Activated CD4-positive, CD25-positive, alpha-beta regulatory T cell (primary cell): ENCODE measurements at places on chromosomes 16 and 17.

GRCh38 chr16:82979406-82980111 is 352.8 kb downstream of the CDH13 start:
- no peak for DNase-seq

- no peak for DNase-seq
Observed at GRCh38 chr16:8869212-8869987, 594 bp upstream of the CARHSP1 start.

- DNase-seq, result peak; percentile 65
Observed at GRCh38 chr17:81487487-81488275, 24.9 kb downstream of the ACTG1 start.

DNA sequence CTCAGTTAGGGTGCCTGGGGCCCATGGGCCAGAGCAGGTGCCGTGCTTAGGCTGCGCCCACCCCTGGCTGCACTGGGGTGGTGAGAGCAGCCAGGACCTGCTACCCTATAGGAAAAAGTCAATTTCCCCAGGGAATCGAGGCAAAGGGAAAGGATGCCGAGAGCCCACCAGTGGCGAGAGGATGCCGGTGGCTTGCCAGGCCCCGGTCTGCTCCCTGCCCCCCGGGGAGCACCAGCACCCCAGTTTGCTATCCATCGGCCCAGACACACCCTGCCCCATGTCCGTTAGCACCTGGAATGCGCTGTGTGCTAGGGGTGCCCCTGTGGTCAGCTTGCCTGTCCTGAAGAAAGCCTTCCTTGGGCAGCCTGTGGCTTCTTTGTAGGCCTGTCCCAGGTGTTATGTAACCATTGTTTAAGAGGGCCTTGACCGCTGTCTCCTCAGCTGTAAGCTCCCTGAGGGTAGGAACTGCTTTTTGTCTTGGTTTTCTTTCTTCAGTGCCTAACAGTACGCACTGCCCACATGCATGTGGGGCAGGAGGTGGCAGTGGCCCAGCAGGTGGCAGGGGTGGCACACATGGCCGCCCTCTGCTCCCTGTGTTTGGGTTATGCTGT is 40.8 kb downstream of the NT5M start:
- DNase-seq, result no peak

GRCh38 chr16:27718201-27719105 is 168.5 kb downstream of the KATNIP start:
- DNase-seq, result no peak

- DNase-seq, result no peak
Observed at GRCh38 chr17:7873051-7873450, 15.2 kb downstream of the CYB5D1 start.

DNA sequence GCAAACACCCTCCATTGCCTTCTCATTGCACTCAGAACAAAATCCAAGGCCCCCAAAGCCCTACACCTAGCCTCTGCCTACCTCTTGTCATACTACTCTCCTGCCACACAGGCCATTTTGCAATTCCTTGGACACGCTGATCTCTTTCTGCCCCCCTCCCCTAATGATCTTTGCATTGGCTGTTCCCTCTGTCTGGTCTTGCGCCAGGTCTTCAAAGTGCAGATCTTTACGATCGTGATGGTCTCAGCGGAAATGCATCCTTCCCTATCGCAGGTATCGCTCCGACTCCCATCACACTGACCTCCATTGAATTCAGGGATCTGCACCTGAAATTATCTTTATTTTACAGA is 777 bp upstream of the MOSMO start:
- no peak for DNase-seq

- DNase-seq, result no peak
Observed at GRCh38 chr17:2075336-2076086, 20.6 kb downstream of the HIC1 start.

- DNase-seq, result no peak
Observed at GRCh38 chr17:6427279-6427781, 7.6 kb downstream of the AIPL1 start.

DNA sequence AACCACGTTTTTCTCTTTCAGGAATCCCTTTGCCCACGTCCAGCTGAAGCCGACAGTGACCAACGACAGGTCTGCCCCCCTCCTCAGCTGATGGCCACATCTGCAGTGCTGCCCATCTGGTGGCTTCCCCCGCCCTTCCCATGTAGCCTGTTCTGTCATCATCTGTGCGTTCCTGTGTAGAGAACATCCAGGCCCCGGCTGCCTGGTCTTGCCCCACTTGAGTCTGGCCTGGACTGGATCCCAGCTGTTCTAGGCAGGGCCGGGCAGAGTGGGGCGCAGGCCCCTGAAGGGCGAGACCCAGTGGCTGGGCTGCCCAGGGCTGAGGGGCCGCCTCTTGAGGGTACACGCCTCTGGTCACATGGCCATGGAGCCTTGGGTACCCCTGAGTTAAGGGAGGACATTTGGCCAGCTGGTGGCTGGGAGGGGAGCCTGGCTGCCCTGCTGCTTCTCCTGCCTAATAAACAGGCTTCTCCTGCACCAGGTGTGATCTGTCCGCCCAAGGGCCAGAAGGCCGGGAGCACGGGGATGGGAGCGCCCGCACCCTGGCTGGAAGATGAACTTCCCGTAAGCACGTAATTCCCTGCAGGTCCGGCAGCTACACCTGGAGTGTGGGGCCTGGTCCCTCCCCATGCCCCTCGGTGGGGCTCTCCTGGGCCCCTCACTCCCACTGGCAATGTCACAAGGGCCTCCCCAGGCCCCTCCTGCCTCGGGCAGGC is 49.4 kb upstream of the PVALEF start:
- no peak for DNase-seq

- no peak for DNase-seq
Observed at GRCh38 chr16:57137566-57138273, 45.3 kb downstream of the CPNE2 start.

- no peak for DNase-seq
Observed at GRCh38 chr16:1775846-1776671, 3.1 kb upstream of the MRPS34 start.

DNA sequence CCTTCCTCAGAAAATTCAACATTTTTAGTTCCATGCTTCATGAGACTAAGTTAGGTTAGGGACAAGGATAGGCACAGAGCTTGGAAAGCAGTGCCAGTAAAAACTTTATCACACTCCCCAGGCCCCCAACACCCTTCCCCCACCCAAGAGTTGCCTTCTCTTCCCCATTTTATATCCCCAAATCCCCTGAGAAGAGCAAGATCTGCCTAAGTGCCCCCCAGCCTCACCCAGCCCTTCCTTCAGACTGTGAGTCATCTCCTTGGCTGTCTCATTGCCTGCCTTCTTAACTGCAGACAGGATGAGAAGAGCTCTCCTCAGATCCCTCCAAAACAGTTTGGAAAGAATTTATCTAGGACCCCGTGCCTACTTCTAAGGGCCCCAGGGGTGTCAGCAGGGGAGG is 55.8 kb downstream of the NEUROD2 start:
- DNase-seq, result no peak

- DNase-seq, result no peak
Observed at GRCh38 chr17:29433541-29433940, 43.4 kb downstream of the TAOK1 start.

- no peak for DNase-seq
Observed at GRCh38 chr17:80274331-80274730, 13.7 kb downstream of the RNF213 start.

DNA sequence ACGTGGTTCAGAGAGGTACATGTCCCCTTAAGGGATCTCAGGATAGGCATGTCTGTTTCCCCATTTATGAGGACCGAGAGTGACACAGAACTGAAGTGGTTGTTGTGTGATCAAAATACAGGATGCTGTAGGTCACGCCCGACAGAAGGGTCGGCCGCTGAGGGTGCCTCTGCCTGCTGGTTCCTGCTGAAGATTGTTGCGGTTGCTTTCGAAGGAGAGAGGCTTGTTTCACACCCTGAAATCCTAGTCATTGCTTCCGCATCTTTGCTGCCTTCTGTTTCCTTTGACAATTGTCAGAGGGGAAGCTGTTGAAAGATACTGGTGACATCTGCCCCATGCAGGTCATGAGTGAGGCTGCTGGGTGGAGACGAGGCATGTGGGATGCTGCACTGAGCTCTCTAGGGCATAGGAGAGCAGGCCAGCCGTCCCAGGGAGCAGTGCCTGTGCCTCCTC is 3.8 kb upstream of the NAT9 start:
- peak; percentile 11 for DNase-seq

- no peak for DNase-seq
Observed at GRCh38 chr17:38717139-38717745, 12.2 kb downstream of the MLLT6 start.

- DNase-seq, result peak; percentile 67
Observed at GRCh38 chr16:90022209-90023077, 3.2 kb upstream of the DBNDD1 start.

- no peak for DNase-seq
Observed at GRCh38 chr17:22692066-22692805, 999.9 kb downstream of the KCNJ18 start.

- DNase-seq, result no peak
Observed at GRCh38 chr17:28895794-28896447, 1.6 kb downstream of the FLOT2 start.

- DNase-seq, result no peak
Observed at GRCh38 chr16:85935391-85935973, 36.5 kb downstream of the IRF8 start.

- no peak for DNase-seq
Observed at GRCh38 chr17:45824901-45825492, 19.7 kb upstream of the SPPL2C start.

DNA sequence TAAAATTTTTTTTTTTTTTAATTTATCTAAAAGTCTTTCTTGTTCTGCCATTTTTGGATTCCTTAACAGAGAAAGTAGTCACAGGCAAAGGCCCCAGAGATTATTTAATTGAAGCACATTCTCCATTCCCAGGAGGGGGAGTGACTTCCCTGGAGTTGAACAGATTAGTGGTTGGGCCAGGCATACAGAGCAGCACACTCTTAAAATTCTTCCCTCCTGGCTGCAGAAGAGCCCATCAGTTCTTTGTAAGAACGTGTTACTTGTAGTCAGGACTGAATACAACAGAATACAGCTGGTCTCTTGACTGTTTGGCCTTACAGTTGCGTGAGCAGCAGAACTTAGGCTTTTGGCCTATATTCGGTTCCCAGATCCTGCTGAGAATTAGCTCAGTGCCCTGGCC is 1.8 kb downstream of the ALKBH5 start:
- DNase-seq, result no peak

DNA sequence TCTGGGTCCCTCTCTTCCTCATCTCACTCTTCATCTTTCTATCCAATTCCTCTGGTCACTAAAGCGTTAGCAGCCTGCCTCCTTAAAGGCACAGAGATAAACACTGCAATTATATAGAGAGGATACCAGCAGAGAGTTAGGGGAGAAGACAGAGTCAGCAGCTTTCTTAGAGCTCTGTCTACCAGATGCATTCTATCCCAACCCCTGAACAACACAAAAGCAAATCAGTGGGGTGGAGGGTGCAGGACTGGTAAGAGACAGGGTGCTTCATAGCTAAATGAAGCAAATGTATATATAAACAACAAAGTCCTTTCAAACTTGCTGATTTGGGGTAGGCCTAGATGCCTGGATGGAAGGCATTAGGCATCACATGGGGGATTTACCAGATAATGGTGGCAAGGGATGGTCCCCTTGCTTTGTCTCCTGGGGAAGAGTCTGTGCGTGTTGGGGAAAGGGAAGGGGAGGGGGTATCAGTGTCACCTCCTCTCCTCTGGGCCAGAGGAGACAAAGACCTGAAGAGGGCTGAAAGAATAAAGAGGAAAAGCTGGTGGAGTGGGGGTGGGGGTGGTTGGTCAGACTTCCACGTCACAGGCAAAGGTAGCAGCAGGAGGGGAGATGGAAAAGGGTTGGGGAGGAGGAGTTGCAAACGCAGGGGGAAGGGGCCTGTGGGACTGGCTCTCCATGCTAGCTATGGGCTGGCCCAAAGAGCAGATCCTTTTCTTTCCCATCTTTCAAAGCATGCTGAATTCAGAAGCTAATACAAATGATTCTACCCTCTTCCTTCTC is 12.0 kb downstream of the HOXB4 start:
- no peak for DNase-seq

GRCh38 chr16:8130197-8130596 is 460.1 kb downstream of the TMEM114 start:
- DNase-seq, result no peak

DNA sequence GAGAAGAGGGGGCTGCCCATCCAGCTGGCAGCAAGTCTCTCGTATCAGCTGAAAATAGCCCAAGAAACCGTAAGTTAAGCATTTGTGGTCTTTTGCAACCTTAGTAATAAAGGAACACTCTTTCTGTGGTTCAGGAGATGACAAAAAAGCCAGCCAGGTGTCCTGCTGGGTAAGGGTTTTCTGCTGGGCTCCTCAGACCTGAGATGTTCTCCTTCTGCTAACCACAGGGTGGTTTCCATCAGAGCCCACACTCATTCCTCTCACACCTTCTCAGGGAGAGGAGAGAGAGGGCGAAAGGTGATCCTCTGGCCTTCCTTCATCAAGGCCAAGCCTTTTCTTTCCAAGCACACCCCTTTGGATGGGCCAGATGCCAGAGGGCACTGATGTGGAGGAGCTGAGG is 70.7 kb downstream of the TEX14 start:
- no peak for DNase-seq

- no peak for DNase-seq
Observed at GRCh38 chr16:69909760-69910159, 41.4 kb upstream of the CLEC18A start.

GRCh38 chr17:44424828-44425461 is 35.5 kb upstream of the ITGA2B start:
- DNase-seq, result no peak

DNA sequence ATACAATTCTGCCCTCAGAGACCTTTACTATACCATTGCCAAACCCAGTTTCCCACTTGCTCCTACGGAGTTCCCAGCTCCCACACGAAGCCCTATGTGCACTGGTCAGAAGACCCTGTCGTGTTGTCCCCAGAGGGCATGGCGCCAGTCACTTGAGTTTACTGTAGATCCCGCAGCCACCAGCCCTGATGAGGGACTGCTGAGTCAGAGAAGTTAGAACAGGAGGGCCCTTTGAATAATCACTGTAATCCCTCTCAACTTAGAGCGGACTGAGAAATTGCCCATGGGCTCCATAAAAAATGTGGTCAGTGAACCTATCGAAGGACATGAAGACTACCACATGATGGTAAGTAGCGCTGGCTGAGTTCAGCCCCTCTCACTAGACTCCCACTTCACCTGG is 9.2 kb downstream of the UBFD1 start:
- DNase-seq, result no peak

DNA sequence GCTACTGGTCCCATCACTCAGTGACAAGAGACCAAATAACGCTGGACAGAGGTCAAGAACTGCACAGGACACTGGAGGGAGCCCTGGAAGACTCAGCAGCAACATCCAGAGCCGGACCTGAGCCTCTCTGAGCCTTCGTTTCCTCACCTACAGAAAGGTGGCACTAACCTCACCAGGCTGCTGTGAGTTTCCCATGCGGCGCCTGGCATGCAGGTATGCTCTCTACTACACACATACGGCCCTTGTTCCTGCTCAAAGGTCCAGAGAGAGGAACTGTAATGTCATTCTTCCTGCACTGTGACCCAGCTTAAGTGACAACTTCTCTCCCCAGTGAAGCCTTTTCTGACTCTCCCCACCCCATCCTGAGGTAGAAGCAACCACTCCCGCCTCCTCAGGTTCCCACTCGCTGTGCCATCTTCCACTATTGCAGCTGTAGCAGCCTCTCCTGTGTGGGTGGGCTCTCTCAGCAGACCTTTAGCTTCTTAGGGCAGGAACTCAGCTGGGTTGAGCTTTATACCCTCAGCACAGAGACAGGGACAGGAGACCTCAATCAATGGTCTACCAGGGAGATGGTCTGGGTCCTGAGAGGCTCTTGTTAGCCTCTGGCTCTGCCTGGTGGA is 43.9 kb upstream of the SREBF1 start:
- no peak for DNase-seq

GRCh38 chr16:9966569-9967157 is 215.6 kb downstream of the GRIN2A start:
- no peak for DNase-seq
